Neural crest cell (in vitro differentiated cells): ENCODE measurements at places on chromosomes 12 and 14. TPM values are rescaled to one million over a fixed set of nuclear protein-coding genes. Genes with fewer than 3 reads are reported as not detected.

DNA sequence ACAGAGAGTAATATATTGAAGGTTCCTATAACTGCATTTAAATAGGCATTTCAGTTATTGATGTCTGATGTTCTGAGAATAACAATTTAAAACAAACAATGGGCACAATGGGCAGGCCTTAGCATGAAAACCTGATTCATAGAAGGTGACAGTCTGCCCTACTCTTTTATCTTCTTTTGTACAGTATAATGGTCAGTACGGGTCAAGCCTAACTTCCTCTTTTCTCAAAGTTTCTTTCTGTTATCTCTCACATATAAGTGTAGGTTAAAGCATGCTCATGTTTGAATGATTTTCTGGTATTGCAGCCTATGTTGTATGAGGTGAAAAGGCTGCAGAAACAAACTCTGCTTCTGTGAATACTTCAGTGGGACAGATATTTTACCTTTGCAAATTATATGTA lies 14.2 kb downstream of the FKBP3 start:
- DNase-seq = no peak

DNA sequence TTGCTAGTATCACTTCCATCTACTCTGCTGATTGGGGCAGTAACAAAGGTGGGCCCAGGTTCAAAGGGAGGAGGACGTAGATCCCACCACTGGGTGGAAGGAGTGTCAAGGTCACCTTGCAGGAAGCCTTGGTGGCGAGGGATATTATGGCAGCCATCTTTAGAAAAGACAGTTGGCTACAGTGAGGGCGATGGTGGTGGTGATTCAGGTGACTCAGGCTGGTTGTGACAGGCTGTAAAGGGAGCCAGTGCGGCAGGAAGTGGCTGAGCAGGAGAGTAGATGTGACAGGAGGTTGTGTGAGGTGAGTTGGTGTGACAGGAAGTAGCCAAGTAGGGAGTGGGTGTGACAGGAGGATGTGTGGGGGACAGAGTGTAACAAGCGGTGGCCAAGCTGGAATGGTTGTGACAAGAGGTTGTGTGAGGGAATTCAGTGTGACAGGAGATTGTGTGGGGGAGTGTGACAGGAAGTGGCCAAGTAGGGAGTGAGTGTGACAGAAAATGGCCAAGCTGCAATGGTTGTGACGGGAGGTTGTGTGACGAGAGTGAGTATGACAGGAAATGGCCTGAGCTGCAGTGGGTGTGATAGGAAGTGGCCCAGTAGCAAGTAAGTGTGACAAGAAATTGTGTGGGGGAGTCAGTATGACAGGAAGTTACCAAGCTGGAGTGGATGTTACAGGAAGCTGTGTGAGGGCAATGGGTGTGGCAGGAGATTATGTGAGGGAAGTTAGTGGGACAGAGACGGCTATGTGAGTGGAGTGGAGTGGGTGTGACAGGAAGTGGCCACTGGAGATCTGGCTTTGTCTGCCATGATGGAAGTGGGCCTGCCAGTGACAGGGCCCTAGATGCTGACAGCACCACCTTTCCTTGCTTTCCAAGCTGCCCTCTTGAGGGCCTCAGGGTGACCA lies 136.5 kb upstream of the MYL2 start:
- no peak for DNase-seq

DNA sequence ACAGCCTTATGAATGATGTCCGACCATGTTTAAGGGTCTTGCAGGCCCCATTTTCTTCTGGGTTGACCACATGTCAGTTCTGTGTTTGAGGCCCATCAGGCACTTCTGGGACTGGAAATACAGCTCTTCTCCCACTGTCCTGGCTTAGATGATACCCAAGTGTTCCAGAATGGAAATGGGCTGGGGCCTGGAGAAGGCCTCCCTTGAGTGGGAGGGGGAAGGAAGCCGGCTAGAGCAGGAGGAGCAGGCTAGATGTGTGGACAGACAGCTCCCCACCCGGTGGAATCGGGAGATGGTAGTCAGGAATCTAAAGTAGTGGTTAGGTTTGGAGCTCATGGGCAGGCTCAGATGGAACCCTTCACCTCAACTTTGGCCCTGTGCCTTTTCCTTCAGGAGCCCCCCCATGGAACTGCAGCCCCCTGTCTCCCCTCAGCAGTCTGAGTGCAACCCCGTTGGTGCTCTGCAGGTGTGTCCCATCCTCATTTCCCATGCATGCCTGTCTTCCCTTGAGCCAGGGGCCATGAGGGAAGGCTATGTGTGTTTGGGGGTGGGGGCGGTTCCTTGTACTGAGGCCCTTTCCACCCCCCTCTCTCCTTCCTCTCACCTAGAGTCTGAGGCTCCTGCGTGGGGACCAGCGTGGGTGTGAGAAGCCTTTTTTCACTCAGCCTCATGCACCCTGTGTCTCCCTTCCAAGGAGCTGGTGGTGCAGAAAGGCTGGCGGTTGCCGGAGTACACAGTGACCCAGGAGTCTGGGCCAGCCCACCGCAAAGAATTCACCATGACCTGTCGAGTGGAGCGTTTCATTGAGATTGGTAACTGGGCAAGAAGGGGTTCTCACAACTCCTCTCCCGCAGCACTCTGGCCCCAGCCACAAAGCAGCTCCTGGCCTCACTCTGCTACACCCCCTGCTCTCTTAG lies 3.0 kb downstream of the NPFF start:
- DNase-seq = no peak

Gene APOLD1
- 4.8 and 6.0 TPM in 2 replicates for total RNA-seq

DNA sequence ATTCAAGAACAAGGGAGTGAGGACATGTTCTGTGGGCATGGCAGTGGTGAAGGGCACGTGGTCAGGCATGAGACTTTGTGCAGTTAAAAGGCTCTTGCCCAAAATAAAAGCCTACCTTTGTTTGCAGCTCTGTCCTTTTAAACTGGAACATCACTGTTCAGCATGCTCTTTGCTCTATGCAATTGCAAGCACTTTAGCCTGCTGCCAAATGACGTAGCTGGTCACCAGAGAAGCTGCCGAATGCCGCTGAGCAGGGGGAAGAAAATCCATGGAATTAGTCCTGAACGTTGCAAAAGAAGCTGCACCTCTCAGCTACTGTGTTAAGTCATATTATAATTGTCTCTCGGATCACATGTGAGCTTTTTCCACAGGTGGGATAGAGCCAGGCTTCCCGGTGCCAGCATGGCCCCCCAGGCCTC lies 176.3 kb upstream of the DIO2 start:
- no peak for DNase-seq

GRCh38 chr12:19704966-19705365 lies 265.7 kb downstream of the AEBP2 start:
- DNase-seq = no peak

Gene NRIP2
- not detected in 2 replicates for total RNA-seq

Gene ADAM21
- not detected in 2 replicates for total RNA-seq

DNA sequence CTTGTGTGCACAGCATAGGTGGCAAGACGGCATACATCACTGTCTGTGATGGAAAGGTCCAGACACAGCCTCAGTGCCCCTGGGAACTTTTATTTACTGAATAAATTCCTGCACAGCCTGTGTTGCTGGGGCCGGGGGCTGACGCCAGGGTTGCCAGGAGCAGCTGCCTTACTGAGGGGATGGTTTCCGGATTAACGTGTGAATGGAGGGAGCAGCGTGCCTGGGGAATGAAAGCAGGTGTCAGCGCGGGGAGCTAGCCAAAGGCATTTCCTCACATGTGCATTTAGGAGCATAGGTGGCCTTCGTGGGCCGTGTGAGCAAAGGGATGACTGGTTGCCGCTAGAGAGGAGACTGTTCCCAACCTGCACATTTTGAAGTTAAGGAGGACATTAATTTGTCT lies 41.6 kb downstream of the SFSWAP start:
- DNase-seq = no peak

DNA sequence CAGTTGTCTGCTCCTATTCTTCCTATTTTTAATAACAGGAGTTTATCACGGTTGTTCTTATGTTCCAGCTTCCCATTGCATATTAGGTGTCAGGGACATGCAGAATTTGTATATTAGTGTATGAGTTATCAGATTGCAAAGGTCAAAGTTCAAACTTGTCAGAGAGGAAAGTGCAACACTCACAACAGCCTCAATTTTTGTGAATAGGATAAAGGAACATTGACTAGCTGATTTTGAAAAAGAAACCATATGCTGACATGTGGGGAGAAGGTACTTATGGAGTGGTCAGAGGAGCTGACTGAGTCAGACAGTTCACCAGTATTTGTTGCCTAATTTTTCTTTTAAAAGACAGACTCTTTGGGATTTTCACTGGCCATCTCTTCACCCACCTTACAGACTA lies 222.1 kb downstream of the C12orf50 start:
- no peak for DNase-seq

- DNase-seq = no peak
These were observed 25.6 kb downstream of the SPATA7 start for GRCh38 chr14:88411039-88411438.

Gene NUAK1
- total RNA-seq = 35.3 and 35.6 TPM in 2 replicates

Gene FGF6
- not detected in 2 replicates for total RNA-seq

- no peak for DNase-seq
These were observed 234.5 kb upstream of the PLXNC1 start for GRCh38 chr12:93913845-93914244.

Gene GYS2
- total RNA-seq = not detected in 2 replicates

Gene ATP2B1
- total RNA-seq = 50.8 and 54.1 TPM in 2 replicates

DNA sequence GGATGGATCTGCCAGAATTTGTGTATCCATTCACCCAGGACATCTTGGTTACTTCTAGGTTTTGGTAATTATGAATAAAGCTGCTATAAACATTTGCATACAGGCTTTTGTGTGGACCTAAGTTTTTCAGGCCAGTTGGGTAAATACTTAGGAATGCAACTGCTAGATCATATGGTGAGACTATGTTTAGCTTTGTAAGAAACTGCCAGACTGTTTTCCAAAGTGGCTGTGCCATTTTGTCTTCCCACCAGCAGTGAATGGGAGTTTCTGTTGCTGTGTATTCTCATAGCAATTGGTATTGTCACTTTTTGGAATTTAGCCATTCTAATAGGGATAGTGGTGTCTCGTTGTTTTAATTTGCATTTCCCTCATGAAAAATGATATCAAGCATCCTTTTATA lies 133.0 kb downstream of the KIF26A start:
- DNase-seq = no peak

DNA sequence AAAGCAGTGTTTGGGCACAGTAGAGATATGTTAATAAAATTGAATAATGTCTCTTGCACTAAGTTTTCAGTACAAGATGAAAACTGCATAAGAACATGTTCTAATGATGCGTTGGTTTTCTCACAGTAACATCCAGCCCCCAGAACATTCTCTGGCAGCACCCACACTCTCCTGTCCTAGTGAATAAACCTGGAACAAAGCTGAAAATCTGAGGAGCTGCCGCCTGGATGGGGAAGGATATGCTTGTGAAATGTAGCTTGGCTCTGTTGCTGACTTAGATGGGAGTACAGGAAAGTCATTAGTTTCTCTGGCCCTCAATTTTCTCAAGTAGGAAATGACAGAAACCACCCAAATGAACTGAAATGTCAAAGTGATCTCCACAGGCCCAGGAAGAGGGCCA lies 323.8 kb downstream of the APAF1 start:
- no peak for DNase-seq

Gene CIDEB
- not detected in 2 replicates for total RNA-seq

Gene SYNDIG1L
- not detected in 2 replicates for total RNA-seq

DNA sequence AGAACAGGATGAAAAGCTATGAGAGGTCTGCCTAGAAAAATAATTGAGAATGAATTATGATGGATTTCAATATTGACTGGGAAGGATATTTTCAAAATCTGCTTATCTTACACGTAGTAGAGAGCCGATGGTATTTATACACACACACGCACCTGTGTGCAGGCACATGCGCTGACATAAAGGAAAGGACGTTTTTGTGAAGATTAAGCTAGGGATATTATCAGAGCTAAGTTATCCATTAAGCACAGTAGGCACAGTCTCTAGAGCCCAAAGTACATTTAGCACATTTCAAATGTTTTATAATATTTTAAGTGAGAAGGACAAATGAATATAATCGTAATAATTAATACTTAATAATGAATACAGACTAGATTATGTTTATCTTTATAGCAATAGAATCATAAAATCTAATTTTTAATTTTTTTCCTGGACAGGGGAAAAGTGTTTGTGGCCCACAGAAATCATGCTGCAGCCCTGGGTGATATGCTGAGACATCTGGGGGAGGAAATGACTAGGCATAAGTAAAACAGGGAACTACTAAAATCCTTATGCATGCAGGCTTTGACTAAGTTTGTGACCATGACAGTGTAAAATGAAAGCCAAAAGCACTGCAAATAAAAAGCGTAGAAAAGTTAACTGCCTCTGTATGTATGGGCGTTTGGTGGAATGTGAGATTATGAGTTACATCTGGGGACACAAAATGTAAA lies 146.1 kb downstream of the KITLG start:
- DNase-seq = no peak

DNA sequence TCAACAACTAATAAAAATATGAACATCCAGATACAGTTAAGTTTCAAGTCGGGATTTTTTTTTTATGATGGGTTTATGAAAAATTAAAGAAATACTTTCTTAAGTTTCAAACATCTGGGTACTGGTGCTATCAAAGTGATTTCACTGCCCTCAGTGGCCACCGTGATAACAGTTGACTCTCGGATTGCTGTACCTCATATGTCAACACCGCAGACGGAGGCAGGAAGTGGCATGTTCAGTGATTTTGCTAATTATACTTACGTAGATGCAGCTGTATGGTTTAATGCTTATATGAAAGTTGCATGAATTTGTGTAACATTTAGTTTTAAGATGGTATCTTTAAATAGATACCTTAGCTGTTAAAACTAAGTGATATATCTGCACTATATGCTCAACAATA lies 20.8 kb upstream of the FBLN5 start:
- no peak for DNase-seq

- DNase-seq = no peak
These were observed 3.0 kb downstream of the E2F7 start for GRCh38 chr12:77062396-77062795.

Gene KRT74
- not detected in 2 replicates for total RNA-seq

GRCh38 chr12:13093848-13094220 lies 9.6 kb downstream of the GSG1 start:
- DNase-seq = no peak
